ENCODE measurements at places on chromosomes 6 and 20.

DNA sequence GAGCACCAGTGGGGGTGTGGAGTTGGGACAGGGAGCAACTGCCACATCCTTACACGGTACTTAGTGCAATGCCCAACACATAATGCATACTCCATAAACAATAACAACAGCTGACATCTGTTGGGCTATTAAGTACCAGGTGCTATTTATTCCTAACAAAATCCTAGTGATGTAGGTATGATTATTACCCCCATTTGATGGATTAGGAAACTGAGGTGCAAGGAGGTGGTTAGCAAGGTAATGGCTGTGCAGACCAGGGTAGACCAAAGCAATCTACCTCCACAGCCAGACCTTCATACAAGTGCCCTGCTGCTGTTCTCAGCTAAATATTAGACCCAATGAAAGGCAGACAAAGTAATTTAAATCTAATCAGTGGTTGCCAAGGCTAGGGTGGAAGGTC lies 36.8 kb downstream of the SLC13A3 start:
- DNase-seq = no peak

DNA sequence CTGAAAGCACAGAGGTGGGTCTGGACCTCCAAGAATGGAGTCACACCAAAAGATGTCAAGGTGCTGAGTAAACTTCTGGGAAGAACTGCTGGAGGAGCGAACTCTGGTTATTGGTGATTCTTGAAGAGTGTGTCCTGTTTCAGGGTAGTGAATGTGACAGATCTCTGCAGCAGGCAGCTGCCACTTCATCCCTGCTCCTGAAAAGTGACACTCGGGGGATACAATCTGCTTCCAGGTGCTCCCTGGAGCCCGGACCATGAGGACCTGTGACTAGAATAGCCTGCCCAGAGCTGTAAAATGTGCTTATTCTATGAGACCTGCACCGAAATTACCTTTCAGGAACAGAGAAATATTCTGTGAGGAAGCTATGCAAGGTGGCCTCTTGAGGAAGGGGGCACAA lies 191.1 kb downstream of the FOXC1 start:
- no peak for DNase-seq

DNA sequence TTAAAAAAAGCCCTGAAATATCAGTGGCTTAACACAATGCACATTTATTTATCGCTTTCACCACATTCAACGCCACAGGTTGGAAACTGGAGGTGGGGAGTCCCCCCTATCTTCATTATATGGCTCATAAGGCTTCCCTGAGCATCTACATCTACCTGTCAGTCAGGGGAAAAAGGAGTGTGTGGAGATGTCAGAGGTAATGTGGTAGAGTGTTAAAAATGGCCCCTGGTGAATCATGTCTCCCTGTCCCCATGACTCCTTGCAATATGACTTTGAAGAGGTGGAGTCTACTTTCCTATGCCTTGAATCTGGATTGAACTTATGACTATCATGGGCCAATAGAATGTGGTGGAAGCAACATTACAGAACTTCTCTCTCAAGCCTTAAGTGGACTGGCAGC lies 65.5 kb upstream of the BTBD3 start:
- no peak for DNase-seq

- no peak for DNase-seq
Measured at GRCh38 chr6:54706844-54707605, 139.5 kb upstream of the FAM83B start.

- DNase-seq = no peak
Measured at GRCh38 chr6:73078908-73079610, 146.2 kb downstream of the KHDC1L start.

DNA sequence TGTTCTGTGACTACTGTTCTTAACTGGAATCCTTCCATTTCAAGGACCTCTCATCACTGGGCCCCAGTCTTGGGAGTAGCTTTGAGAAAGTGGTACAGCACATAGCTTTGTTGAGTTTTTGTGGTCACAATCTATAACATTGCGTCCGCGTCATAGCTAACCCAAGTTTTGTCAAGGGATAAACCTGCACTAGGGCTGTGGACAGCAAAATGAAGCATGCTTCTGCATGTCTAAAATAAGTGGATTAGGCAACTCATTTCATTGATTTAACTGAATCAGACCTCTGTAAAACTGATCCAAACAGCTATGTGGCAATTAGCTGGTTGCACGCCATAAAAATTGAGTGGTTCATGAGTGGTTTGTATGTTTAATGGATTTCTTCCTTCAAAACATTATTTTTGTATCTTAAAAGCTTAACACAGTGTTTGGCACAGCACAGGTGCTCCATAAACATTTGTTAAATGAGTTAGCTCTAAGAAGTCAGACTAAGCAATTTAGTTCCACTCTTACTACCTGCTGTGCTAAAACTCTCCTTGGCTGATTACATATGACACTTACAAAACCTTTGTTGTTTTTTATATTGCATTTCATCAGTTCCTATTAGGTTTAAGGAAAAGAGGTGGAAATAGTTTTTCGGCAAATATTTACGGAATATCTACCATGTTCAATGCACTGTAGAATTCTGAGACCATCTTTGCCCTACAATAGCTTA lies 160.3 kb upstream of the ATXN1 start:
- no peak for DNase-seq

DNA sequence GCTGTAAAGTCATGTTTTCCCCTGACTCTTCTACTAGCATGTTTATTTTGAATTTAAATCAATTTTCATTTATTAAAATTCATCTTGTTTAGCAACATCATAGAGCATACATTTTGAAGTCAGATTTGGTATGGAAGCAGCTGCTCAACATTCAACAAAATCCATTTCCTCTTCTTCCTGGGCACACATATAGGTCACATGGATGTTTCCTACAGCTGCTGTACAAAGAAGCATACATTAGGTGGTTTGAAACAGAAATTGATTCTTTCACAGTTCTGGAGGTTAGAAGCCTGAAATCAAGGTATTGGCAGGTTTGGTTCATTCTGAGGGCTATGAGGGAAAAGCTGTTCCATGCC lies 495.2 kb downstream of the RFPL4B start:
- DNase-seq = no peak

DNA sequence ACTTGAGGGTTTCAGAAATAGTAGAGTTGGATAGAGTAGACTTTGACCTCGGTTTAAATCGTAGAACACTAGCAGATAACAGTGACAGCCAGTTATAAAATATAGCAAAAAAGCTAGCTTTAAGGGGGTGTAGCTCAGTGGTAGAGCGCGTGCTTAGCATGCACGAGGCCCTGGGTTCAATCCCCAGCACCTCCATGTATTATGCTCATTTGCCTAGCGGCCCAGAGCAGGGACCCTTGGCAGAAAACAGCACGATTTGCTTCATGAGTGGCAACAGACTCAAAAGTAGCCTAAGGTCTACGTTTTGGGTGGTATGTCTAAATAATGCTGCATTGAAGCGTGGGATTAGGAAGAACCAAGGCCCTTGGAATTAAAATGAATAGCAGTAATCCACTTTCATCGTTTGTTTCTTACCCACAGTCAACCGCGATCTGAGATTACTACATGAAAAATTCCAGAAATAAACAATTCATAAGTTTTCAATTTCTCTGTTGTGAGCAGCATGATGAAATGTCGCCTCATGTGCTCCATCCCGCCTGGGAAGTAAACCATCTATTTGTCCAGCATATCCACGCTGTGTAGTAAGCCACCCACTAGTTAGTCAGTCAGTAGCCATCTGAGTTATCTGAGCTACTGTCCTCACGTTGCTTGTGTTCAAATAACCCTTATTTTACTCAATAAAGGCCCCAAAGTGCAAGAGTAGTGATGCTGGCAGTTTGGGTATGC lies 184.9 kb downstream of the GPX5 start:
- no peak for DNase-seq
